NCI-H82 (cell line): ENCODE measurements at places on chromosomes 1 and 21.

GRCh38 chr1:184825571-184825970 lies 70.9 kb upstream of the EDEM3 start:
- DNase-seq = no peak

DNA sequence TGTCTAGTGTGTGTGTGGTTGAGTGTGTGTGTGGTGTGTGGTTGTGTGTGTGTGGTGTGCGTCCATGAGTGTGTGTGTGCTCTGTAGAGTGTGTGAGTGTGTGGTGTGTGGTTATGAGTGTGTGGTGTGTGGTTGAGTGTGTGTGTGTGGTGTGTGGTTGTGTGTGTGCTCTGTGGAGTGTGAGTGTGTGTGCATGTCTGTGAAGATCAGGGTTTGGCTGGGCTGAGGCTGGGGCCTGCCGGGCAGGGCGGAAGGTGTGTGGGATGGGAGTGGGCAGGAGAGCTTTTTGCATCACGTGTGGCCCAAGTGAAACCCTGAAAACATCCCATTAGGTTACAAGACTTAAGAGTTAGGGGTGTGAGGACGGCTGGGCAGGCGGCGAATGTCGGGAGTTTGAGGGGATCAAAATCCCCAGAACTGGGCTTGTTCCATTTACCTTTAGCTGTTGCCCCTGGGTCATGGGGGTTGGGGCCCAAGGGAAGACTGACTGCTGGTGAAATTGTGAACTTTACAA lies 2.9 kb upstream of the FCMR start:
- DNase-seq = no peak

DNA sequence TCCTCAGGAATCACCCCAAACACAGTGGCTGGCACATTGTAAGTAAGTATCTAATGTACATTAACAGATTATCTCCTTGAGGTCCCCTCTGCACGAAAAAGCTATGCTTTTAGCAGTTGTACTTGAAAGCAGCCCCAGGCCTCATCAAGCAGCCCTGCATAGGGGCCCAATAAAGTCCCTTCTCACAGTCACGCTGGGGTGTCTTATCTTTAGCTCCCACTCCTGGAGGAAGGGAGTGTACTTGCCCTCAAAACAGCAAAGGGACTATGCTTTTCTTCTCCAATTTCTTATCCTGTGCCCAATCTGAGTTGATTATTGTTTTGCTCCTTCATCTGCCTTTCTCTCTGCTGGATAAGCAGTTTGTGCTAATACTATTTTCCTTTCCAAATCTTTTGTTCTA lies 168.8 kb upstream of the PLXNA2 start:
- no peak for DNase-seq

DNA sequence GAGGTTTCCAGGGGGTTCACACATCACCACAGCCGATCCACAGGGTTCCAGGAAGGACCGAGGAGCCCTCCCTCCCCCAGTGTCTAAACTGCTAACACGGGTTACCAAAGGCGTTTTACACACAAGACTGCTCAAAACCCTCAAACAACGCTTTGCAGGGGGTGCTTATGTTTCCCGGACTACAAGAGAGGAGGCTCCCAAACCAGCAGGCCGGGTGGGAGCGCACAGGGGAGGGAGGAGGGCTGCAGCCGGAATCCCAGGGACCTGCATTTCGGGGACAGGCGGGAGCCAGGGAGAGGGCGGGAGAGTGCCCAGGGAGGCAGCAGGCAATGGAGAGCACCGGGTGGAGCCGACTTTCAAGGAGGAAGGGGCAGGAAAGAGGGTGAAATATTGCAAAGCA lies 50.8 kb downstream of the ACBD3 start:
- no peak for DNase-seq

DNA sequence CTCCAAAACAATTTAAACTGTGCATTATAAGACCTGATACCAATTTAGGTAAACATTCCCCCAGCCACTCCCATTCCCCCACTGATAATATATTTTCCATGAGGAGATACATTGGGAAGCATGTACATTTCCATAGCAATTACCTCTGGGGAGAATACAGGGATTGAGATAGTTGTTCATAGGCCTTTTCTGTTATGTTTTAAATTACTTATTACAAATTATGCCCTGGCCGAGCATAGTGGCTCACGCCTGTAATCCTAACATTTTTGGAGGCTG lies 4.4 kb downstream of the ASAP3 start:
- DNase-seq = no peak

DNA sequence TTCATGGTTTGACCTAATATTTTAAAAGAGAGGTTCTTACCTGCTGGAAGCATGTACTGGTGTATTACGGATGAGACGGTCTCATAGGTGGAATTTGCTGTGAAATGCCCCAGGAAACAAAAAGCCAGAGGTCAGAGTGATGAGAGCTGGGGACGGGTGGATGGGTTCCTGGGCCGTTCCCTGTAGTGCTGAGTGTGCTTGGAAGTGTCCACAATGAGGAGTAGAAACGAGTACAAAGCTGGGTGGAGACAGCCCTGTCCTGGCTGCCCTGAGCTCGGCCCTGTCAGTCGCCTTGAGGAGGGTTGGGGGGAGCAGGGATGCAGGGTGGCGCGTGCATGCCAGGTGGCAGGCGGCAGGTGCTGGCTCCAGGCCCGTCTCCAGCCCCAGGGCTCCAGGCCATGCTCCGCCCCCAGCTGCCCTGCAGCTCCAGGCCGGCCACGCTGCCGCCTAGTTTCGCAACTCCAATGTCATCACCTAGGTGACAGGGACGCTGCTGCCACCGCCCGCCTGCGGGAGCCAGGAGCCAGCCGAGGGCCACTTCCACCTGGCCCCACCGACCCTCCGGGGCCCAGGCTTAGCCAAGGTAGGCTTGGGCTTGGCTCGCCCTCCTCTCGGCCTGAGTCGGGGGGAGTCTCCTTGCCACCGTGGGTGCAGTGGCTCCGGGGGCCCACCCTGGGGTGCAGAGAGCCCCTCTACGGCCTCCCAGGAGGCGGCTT lies 16.4 kb downstream of the TP73 start:
- peak; percentile 59 for DNase-seq

GRCh38 chr1:180168786-180169639 lies 14.3 kb downstream of the QSOX1 start:
- DNase-seq = peak; percentile 74

DNA sequence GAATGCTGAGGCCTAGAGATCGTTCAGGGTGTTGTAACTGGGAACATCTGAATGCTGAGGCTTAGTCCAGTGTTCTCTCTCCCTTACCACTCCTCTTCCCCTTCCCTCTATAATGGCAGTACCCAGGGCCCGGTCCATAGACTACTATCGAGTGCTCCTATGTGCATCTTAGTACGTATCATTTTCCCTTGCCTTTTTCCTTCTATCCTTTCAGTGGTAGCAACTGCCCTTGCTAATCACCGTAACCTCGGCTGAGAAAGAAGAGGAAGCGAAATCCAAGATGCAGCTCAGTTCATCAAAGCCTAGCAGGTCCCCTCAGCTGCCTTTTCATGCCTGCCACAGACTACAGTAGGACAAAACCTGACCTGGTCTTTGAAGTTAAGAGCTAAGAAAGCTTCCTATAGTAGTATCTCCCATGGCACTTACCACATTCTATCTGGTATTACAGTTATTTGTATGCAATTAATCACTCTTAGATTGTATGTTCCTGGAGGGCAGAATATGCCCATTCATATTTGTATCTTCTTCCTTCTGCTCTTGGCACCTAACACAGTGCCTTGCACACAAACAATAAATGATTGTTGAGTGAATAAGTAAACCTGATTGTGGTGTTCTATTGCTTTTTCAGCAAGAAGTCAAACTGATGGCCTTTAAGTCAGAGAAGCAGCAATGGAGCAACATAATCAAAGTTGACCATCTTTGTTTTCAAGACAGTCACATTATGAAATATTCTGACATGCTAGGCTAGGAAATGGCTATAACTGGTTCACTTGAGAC lies 22.4 kb downstream of the CNIH4 start:
- no peak for DNase-seq

DNA sequence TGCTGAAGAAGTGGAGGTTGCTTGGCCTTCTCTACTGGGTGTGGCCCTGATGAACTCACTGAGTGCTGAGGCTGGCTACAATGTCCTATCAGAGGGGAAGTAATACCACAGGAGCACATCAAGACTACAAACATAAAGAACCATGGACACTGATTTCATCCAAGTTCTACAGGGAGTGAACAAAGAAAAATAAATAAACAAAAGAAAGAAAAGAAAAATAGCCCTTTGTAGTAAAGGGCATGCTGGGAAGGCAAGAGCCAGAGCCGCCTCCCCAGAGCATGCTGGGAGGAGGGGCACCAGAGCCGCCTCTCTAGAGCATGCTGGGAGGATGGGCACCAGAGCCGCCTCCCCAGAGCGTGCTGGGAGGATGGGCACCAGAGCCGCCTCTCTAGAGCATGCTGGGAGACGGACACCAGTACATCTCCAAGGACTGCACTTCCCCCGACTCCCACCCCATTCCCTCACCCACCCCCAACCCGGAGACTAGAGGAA lies 65.9 kb downstream of the LAMC2 start:
- DNase-seq = no peak

DNA sequence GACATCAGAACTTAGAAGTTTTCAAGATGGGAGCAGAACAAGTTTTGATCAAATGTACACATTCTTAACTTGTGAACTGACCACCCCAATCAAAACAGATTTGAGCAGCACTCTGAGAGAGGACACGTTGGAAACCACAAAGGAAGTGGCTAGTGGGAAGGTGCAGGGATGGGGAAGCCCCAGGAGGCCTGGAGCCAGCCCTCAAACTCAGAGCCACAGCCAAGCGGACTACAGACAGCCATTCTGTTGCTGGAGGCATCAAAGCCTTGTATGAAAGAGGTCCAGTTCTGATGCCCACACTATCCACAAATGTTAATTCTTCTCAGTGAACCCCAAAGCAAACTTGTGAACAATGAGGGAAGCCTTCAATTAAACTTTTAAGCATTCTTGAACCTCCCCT lies 143.6 kb upstream of the RAB4A start:
- peak; percentile 25 for DNase-seq

DNA sequence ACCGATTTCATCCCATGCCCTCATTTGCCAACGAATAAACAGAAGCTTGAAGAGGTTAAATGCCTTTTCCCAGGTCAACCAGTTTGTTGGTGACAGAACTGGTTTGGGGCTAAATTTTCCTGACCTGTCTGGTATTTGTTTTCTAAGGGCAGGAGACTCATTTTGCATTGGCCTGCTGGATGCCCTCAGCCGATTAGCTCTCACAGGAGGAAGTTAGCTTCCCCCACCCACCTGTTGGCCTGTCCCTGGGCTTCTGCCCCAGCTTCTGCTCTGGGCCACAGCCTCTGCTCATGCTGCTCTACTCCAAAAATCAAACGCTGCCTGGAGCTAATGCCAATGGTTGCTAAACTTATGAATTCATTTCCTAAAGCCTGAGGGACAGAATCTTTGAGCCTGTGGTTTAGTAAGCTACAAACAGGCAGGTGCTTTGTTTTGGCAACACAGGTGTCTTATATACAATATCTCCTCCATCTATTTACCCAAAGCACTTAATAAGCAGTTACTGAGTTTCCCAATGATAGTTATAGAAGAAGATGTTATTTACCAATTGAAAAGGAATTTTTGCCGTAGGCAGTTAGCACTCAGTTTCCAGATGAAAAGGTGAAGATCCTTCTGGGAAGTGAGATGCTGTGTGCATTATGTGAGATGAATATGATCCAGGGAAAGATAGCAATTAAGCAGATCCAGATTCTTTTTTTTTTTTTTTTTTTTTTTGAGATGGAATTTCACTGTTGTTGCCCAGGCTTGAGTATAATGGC lies 82.3 kb downstream of the TM2D1 start:
- no peak for DNase-seq

DNA sequence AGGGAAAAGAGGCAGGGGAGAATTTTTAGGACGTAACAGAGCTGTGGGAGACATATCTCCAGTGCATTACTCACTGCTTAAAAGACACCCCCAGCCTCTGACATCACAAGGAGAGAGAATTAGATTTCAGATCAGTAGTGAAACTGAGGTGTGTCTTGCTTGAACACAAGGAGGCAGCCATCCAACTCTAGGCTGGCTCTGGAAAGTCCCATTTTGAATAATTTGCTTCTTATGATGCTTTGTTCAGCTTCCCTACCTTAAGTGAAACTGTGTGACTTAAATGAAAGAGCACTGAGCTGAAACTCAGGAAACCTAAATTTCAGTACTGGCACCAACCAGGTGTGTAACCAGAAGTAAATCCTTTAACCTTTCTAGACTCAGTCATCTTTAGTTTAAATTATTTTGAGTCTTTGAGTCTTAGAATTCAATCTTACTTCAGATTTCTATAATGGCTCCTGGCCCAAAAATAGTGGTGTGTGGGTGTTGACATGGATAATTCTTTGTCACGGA lies 251.6 kb upstream of the SGIP1 start:
- no peak for DNase-seq
